ENCODE measurements at places on chromosomes 16 and 17. TPM values are rescaled to one million over a fixed set of nuclear protein-coding genes. Genes with fewer than 3 reads are reported as not detected.

DNA sequence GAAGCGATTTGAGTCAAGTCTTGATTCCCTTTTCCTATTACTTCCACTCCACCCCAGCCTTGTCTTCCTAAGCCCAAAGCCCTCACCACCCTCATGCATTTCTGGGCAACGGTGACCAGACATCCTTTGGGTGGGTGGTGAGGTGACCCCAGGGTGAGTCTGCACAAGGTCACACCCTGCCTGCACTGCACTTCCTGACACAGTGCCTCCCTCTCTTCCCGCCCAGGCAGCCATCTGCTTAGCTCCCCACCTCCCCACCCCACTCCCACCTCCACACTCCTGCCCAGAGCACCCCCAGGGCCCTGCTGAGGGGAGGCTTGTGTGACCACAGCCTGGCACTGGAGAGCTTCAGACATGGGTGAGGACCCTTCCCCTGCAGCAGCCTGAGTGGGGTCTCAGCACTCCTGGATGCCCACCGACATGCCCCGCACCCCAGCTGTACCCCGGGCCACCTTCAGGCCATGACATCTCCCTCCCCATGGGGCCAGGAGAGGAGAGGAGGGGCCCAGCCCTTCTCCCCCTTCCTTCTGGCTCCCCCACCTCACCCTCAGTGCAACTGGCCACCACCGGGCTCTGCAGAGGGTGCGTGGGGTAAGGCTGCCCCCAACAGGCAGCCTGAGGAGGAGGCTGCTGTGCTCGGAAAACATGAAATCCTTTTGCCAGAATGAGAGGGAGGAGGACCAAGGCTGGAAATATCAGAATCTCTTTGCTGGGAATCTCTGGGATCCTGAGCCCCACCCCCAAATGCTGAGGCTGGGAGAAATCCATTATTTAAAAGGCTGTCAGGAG lies 68.6 kb downstream of the CCT6B start:
- DNase-seq, result no peak
- H3K27ac ChIP-seq, result no peak overlapping the region
- H3K4me3 ChIP-seq, result no peak overlapping the region
- no peaks in the 10 kb centered on the region for H3K36me3 ChIP-seq
- H3K27me3 ChIP-seq, result peaks cover 7% of the 10 kb centered on the region
- H3K4me1 ChIP-seq, result no peaks in the 10 kb centered on the region

DNA sequence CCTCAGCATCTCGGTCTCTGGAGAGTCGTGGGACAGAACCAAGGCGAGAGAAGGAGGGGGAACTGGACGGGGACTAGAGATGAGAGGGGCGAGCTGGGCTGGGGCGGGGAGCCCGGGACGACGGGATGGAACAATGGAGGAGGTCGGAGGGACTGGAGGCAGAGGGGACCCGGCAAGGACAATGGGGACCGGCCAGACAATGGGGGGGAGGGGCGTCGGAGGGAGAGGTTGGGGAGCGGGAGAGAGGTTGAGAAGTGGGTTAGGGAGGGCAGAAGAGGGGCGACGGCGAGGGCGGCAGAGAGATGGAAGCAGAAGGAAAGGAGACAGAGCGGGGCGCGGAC lies 719 bp downstream of the NGFR start:
- H3K4me3 ChIP-seq, result no peak overlapping the region
- no peak overlapping the region for H3K27ac ChIP-seq
- DNase-seq, result no peak
- H3K4me1 ChIP-seq, result peaks cover 26% of the 10 kb centered on the region

- H3K36me3 ChIP-seq, result no peaks in the 10 kb centered on the region
- no peaks in the 10 kb centered on the region for H3K4me1 ChIP-seq
- H3K4me3 ChIP-seq, result no peak overlapping the region
- no peak for DNase-seq
These were observed 201.1 kb upstream of the MAF start for GRCh38 chr16:79801646-79802045.

DNA sequence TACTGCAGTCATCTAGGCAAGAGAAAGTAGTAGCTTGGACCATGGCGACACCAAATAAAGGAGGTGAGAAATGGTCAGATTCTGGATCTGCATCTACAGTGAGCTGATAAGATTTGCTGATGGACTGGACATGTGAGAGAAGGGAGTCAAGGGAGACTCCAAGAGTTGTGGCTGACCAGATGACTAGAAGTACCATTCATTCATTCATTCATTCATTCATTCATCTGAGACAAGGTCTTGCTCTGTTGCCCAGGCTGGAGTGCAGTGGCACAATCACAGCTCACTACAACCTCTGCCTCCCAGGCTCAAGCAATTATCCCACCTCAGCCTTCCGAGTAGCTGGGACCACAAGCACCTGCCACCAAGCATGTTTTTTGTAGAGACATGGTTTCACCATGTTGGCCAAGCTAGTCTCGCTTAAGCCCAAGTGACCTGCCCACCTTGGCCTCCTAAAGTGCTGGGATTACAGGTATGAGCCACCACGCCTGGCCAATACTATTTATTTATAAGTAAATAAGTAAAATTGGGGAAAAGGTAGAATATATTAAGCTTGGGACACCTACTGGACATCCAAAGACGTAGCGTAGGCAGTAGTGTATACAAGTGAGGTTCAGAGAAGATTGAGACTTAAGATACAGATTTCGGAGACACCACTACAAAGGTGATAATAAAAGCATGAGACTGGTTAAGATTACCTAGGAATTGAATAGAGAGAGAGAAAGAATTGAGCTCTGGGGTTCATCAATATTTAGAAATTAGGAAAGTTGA lies 15.7 kb upstream of the RNF43 start:
- DNase-seq, result no peak
- H3K27ac ChIP-seq, result no peak overlapping the region
- H3K36me3 ChIP-seq, result no peaks in the 10 kb centered on the region
- H3K4me1 ChIP-seq, result no peaks in the 10 kb centered on the region
- H3K4me3 ChIP-seq, result no peak overlapping the region

DNA sequence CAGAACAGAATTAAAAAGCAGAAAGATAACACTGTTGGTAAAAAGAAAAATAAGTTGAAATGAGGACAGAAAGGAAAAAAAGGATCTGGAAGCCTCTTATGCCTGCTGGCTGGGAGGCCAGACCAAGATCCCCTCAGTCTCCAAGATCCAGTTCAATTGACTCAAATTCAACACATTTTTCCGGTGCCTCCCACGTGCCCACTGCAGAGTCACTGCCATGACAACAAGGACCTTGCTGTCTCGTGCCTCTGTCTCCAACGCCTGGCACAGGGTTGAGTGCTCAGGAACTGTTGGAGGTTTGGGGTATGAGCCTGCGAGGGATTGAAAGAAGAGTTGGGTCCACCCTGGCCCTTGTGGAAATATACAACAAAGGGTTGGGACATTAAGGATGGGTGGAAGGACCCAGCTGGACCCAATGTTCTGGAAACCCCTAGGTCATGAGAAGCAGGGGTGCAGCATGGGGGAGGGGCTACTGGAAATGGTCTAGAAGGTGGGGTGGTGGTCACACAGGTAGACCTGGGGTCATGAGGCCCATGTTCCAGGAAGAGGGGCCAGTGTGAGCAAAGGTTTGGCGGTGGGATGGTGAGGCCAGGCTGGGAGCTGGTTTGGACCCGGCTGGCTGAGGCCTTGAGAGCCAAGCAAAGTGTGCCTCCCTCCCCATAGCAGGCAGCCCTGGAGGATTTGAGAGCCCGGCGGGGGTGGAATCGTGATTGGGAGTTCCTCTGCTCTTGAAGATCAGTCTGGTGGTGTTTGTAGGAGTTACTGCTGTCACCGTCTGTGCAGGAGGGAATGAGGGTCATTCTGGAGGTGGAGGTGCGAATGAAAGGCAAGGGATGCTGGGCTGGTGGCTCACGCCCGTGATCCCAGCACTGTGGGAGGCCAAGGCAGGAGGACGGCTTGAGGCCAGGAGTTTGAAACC lies 1.3 kb downstream of the IL34 start:
- no peaks in the 10 kb centered on the region for H3K36me3 ChIP-seq
- no peak overlapping the region for H3K27ac ChIP-seq
- no peak overlapping the region for H3K4me3 ChIP-seq
- no peaks in the 10 kb centered on the region for H3K4me1 ChIP-seq

GRCh38 chr16:76819226-76819916 lies 371.6 kb upstream of the MON1B start:
- no peaks in the 10 kb centered on the region for H3K27me3 ChIP-seq
- H3K27ac ChIP-seq, result no peak overlapping the region
- H3K36me3 ChIP-seq, result no peaks in the 10 kb centered on the region
- no peak overlapping the region for H3K4me3 ChIP-seq
- DNase-seq, result no peak

DNA sequence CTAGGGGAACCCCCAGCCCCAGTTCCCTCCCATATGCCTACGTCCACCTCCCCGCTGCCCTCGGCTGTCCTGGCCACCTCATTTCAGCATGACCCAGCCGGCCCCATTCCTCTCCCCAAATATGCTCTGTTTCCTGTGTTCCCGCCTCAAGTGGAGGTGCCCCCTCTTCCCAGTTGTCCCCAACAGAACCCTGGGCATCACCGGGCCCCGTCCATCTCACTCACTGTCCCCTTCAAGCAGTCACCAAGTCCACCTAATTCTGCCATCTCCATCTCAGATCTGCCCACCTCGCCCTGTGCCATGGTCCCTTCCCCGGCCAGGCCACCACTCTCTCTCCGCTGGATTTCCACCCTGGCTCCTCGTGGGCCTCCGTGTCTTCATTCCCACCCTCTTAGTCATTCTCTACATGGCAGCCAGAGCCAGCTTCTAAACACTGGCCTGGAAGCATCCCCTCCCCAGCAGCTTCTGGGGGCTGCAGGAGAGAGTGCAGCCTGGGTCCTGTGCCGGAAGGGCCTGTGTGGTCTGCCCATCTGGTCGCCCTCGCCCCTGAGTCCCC lies 12.8 kb downstream of the CDK3 start:
- H3K4me3 ChIP-seq, result no peak overlapping the region
- DNase-seq, result no peak
- no peaks in the 10 kb centered on the region for H3K36me3 ChIP-seq
- H3K27me3 ChIP-seq, result peaks cover 2% of the 10 kb centered on the region

DNA sequence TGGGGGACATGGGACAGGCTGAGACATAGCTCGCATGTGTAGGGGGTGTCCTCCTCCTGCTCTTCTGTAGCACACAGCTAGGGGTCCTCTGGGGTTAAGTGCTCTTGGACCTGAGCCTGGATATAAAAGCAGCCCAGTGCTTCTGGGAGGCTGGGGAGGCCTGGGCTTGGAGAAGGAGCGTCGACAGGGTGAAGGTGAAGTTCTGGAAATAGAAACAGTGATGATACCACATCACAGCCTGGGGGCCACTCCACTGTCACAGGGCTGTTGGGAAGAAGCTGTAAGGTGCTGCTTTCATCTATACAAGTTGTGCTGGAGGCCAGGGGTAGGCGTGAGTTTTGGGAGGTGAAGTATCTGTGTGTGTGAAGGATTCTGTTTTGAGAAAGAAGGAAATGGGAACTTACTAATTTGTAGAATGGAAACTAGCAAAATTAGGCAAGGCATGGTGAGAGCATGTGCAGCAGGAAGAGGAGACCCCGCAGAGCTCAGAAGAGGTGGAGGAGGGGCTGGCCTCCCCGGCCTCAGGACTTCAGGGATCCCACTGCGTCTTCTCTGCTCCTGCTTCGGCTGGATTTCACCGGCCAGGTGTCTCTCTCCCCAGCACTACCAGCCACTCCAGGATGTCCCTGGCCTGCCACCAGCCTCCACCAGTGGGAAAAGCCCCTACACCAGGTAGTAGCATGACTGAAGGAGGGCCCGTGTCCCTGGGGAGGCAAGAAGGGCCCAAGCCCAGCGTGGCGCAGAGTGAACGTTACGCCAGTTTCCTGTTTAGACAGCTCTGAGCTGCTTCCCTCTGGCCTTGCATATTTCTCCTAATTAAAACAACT lies 19.4 kb downstream of the PLCG2 start:
- no peak overlapping the region for H3K4me3 ChIP-seq
- H3K27me3 ChIP-seq, result peaks cover 3% of the 10 kb centered on the region
- no peak for DNase-seq
- no peaks in the 10 kb centered on the region for H3K36me3 ChIP-seq

DNA sequence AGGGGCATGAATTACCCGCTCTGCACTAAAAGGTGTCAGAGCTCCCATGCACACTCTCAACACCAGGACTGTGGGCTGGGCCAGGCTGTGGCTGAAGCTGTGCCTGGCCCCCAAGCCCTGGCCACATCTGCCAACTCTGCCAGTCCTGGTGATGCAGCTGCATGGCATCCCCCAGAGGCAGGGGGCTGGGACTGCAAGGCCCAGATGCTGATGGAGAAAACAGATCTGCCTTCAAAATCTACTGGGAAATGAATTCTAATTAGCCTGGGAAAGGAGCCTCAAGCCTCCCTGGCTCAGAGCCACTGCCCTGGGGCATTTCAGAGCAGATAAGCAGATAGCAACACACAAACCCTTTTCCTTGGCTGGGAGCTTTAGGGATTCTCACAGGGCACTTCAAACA lies 3.4 kb downstream of the CHST6 start:
- no peak overlapping the region for H3K27ac ChIP-seq
- no peaks in the 10 kb centered on the region for H3K36me3 ChIP-seq
- no peak overlapping the region for H3K4me3 ChIP-seq
- no peaks in the 10 kb centered on the region for H3K4me1 ChIP-seq
- DNase-seq, result no peak

ZNF174 gene
- total RNA-seq, result 7.8 TPM

- H3K4me1 ChIP-seq, result peaks cover 6% of the 10 kb centered on the region
- DNase-seq, result no peak
- H3K27me3 ChIP-seq, result no peaks in the 10 kb centered on the region
These were observed 42.8 kb downstream of the ABCC12 start for GRCh38 chr16:48113001-48113400.

DNA sequence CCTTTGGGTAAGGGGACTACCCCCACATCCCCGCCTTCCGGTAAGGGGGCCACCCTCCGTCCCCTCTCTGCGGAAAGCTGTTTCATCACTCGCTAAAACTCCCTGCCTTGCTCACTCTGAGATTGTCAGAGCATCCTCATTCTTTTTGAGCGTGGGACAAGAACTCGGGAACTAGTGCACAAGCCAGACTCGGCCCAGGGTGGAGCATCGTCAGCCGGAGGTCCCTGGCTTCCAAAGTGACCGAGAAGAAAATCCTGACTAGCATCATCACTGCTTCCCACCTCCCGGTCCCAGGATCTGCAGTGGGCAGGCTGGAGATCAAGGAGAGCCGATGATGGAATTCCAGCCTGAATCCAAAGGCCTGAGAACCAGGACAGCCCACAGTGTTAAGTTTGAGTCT lies 380.3 kb downstream of the SEC14L1 start:
- no peaks in the 10 kb centered on the region for H3K27me3 ChIP-seq
- no peak overlapping the region for H3K27ac ChIP-seq
- DNase-seq, result no peak
- H3K4me1 ChIP-seq, result peaks cover 7% of the 10 kb centered on the region
- H3K4me3 ChIP-seq, result no peak overlapping the region

Data from SJSA1 (cell line).